Retina (tissue), 1 donor: ENCODE measurements at places on chromosomes 13 and 19.

DNA sequence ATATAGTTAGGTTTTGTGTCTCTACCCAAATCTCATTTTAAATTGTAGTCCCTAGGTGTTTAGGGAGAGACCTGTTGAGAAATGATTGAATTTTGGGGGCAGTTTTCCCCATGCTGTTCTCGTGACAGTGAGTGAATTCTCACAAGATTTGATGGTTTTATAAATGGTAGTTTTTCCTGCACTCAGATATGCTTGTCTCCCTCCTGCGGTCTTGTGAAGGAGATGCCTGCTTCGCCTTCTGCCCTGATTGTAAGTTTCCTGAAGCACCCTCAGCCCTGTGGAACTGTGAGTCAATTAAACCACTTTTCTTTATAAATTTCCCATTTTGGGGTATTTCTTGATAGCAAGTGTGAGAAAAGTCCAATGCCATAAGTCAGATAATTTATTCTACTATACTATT, 1977.5 kb upstream of the PCDH20 start:
- DNase-seq, result no peak

GRCh38 chr13:113995051-113995601, 21.2 kb upstream of the C13orf46 start:
- peak; percentile 57 for DNase-seq

DNA sequence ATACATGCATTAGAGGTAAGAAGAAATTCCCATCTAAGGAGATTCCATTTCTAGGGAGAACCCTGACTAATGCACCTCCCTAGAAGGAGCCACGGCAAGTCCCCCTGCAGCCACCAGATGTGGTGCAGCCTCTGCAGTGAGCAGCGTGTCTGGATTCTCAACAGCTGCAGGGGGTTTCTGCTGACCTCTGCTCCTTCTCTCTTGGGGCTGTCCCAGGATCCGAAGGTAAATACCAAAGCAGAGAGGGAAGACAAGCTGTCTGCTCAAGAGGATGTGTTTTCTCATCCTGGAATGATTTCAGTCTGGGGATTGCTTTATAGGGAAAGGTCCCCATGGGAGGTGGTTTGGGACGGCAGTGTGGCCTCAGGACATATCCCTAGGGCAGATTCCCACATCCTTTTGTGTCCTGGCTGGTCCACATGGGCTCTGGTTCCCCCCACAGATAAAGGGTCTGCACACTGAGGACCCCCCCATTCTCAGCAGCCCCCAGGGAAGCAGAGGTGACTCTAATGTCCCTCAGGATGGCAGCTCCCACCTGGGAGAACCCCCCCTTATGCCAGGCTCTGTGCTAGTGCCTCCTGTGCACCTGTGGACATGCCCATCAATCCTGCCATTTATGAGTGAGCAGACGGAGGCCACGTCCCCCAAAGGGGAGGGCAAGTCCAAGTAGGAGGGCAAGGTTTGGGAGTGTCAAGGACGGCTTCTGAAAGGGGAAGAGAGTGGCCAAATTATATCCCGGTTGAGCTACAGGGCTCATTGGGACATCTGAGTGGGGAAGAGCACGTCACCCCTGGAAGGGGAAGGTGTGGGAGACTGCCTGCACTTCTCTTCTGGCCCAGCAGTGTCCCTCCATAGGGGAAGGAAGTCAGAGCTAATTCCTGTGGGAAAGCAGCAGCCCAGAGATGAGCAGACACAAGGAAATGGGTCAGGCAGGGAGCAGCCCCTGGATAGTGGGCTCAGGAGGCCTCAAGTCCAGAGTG, 10.2 kb upstream of the OR10H5 start:
- no peak for DNase-seq

- DNase-seq, result no peak
These were observed 95.2 kb upstream of the CLDN10 start for GRCh38 chr13:95457294-95457693.

DNA sequence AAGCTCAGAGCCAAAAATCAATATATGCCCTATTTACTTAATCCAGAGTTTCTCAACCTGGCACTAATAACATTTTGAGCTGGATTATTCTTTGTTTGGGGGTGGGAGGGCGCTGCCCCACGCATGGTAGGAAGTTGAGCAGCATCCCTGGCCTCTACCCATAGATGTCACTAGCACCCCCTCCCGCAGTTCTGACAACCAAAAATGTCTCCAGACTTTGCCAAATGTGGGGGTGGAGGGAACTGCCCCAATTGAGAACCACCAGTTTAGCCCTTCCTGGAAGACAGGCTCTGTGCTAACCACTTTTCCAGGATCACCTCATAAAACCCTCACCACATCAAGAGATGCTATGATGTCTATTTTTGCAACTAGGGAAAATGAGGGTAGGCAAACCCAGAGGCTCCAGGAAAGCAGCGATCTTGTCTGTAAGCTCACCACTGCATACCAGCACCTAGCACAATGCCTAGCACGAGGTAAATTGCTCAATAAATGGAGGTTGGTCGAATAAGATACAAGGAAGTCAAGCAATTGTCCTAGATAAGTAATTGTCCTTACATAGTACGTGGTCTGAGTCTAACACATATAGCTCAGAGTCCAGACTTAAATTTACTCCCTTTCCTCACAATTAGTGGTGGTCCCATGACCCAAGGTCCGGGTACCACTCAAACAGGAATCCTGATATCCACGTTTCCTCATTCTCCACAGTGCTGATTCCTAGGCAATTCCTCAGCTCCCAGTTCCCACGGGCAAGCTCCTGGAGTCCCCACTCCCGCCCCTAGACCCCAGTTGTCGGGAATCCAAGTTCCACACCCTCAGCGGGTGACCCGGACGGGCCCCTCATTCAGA, 892 bp downstream of the TRIR start:
- no peak for DNase-seq

DNA sequence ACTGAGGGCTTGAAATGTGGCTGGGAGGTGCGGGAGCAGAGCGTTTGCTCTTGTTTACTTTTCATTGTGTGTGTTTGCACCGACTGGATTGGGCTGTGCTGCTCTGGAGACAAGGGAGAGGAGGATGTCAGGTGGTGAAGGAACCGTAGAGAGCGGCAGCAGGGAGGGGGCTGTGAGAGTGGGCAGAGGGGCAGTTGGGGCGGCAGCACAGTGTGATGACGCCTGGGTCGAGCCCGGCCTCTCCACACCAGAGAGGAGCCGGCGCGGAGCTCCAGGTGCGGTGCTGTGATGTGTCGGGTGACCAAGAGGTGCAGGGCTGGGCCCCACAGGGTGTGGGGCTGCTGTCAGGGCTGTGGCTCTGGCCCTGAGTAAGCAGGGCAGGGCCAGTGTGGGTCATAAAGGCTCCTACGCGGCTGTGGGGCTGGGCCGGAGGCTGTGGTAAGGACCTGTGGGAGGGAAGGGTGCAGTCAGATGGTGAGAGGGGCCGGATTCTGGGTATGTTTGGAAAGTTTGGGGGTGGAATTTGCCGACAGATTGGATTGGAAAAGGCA, 10.5 kb downstream of the NAXD start:
- no peak for DNase-seq

DNA sequence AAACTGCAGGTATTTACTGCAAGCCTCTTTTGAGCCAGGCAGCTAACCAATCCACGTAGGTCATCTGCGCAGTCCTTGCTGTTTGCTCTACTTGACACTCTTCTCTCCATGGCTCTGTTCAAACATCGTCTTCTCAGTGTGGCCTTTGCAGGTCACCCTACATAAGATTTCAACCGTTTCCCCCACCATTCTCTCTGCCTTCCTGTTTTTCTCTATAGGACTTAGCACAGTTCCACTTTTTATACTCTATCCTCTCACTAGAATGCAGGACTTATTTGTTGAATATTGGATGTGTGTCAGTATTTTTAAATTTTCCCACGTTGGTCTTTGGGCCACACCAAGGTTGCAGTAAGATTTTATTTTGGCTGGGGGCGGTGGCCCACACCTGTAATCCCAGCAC, 1.7 kb upstream of the FBXW9 start:
- DNase-seq, result no peak

DNA sequence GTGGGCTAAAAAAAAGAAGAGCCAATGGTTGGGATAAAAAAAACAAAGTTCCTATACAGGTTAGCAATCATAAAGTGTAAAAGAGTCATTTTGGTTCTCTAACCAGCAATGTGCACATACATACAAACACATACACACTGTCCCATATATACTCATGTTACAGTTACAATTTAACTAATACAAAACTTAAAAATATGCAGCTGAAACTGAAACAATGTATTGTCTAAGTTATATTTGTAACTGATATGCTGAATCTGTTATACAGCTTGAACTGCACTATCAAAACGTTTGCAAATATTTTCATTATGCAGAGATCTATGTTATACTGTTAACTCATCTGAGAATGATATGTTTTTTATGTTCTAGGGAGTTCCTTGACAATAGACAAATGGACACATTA, 173.7 kb downstream of the KLF12 start:
- DNase-seq, result no peak

- DNase-seq, result no peak
These were observed 66.1 kb downstream of the ZNF726 start for GRCh38 chr19:23980805-23981204.

DNA sequence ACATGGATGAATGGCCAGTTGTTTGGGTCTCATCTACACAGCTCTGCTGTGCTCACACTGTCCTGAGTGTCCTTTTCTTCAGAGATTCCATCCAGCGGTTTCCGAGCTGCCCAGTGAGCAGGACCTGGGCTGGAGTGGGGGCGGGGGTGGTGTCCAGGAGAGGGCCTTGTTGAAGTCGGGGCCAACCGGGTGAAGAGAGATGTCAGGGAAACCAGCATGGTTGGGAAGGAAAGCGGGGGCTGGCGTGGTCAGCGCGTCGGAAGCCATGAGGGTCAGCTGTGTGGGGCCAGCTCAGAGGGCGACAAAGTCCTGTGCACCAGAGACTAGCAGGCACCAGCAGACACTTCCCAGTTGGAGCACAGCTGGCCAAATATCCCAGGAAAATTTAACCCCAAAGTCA, 37.8 kb upstream of the SOX1 start:
- DNase-seq, result no peak

GRCh38 chr13:79724348-79725103, 243.6 kb downstream of the NDFIP2 start:
- no peak for DNase-seq

DNA sequence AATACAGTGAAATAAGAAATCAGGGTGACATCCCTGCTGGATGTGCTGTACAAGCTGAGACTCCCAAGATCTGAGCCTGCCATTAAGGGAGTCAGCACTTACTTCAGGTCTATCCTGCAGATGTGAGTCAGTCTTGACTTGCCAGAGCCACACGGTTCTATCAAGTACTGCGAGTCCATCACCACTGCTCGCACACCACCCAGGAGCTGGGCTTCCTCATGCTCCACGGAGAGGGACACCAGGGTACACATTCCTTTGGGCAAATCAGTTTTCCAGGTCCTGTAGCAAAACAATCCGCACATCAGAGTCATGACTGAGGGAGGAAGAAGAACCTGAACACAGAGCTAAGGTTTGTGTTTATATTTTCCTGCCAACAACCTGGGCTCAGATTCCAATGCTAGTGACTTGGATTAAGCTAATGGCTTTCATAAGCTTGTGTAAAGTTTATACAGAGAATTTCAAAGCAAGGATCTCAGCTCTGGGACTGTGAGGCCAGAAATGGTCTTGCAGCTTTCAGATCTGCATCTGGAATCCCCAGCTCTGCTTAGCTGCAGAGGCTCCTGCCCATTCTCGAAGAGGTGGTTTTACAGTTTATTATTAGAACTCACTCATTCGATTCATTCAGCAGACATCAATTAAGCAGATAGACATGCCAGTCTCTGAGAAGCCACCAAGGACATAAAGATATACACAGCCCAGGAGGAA, 90.6 kb downstream of the KL start:
- no peak for DNase-seq

DNA sequence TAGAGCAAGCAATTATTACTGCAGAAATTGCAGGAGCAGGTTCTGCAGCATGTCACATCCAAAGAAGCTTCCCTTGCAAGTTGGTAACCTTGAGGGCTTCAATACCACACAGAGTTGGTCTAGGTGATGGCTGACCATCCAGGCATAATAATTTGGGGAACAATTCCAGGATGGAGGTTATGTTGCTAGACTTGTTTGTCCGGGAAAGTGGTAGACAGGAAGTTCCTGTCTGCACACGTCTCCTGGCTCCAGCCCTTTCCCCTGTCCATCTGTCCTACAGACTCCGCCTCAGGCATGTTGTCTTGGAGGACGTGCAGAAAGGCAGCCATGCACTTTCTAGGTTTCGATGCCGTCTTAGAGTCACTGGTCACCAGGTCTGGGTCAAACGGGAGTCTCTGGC, 26.0 kb downstream of the DPRX start:
- DNase-seq, result no peak

DNA sequence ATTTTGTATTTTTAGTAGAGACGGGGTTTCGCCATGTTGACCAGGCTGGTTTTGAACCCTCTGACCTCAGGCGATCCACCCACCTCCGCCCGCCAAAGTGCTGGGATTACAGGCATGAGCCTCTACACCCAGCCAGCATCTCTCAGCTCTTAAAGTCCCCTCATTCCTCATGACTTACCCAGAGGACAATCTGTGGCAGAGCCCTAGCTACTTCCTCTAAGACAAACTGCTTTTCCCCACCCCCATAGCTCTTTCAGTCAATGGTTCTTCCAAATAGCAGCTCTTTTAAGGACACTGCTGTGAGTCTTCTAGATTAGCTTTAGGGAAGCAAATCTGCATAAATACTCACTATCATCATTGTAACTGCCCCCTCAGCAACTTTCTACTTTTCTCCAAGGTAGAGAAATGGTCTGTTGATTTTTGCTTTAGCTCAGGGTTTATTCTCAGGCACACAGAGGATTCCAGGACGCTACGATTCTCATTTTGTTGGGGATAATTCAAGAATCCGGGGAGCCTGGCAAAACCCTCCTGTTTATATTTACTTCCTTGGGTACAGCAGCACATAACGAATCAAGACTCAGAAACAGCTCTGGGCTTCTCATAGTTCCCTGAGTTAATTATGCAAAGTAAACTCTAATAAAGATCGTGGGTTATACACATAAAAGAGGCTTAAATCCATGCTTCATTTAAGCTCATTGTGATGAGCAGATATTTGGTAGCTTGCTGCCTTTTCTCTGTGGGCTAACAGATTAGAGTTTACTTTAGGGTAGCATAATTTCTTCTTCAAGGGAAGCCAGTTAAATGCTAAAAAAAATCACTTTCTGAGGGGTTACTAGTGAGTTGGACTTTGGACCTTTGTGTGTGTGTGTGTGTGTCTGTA, 357.4 kb downstream of the TDRD3 start:
- DNase-seq, result no peak

DNA sequence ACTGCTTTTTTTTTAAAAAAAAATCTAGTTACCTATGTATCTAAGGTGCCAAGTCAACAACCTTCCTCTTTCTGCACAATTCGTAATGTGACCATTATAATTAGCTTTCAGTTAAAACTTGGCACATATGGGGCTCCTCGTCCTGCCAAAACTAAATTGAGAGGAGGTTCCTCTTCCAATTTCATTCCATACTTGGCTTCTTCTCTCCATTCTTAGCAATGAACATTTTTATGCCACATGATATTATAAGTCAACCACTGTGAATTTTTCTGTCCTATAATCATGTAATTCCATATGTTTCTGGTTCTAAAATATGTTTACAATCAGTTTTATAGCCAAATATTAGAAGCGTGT, 177.0 kb downstream of the DCLK1 start:
- no peak for DNase-seq
